ENCODE measurements at places on chromosomes 7 and 10. TPM values are rescaled to one million over a fixed set of nuclear protein-coding genes. Genes with fewer than 3 reads are reported as not detected.

DNA sequence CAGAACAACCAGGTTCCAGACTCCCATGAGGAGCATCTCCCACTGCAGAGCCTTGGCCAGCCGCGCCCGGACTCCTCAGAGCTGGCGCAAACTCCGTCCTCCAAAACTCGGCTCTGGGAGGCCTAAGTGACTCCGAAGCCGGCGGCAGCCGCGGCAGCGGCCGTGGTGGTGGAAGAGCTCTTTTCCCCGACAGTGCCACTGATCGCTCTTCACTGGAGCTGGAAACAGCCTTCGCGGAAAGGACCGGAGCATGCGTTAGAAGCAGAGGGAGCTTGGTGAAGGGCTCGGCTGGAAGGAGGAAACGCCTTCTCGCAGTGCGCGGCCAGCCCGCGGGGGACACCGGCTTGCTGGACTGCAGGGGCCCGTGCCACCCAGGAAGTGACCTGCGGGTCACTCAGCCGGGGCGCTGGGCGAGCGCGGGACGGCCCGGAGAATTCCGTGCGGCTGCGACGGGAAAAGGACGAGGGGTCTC is 5.0 kb upstream of the HOXA13 start:
- H3K27ac ChIP-seq: no peak overlapping the region
- no peak for DNase-seq
- H3K27me3 ChIP-seq: peaks cover 94% of the 10 kb centered on the region
- H3K36me3 ChIP-seq: no peaks in the 10 kb centered on the region
- H3K4me1 ChIP-seq: peaks cover 32% of the 10 kb centered on the region
- no peak overlapping the region for H3K4me3 ChIP-seq

DNA sequence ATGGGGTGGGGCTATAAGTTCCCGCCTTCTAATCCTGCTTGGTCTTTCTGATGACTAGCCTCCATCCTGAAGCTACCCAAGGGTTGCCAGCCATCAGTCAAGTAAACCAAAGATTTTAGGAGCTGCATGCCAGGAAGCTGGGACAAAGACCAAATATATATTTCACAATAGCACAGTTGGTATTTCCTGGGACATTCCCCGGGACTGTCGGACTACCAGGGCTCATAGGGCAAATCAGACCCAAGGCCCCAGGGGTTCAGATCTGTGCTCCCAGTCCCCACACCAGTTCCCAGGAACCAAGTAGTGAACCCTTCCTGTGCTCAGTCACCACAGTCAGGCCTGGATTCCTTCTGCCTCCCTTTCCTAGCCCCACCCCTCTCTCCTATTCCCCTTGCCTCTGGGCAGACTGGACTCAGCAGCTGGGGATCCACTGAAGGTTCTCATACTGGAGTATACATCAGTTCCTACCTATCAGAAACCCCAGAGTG is 5.7 kb upstream of the CXCL12 start:
- no peak overlapping the region for H3K27ac ChIP-seq
- no peaks in the 10 kb centered on the region for H3K36me3 ChIP-seq
- H3K27me3 ChIP-seq: no peaks in the 10 kb centered on the region
- no peak for DNase-seq
- peaks cover 19% of the 10 kb centered on the region for H3K4me1 ChIP-seq
- no peak overlapping the region for H3K4me3 ChIP-seq

- no peaks in the 10 kb centered on the region for H3K4me1 ChIP-seq
- H3K27me3 ChIP-seq: no peaks in the 10 kb centered on the region
- DNase-seq: no peak
- no peak overlapping the region for H3K27ac ChIP-seq
- no peak overlapping the region for H3K4me3 ChIP-seq
Observed at GRCh38 chr10:110150981-110151380, 56.4 kb upstream of the MXI1 start.

DNA sequence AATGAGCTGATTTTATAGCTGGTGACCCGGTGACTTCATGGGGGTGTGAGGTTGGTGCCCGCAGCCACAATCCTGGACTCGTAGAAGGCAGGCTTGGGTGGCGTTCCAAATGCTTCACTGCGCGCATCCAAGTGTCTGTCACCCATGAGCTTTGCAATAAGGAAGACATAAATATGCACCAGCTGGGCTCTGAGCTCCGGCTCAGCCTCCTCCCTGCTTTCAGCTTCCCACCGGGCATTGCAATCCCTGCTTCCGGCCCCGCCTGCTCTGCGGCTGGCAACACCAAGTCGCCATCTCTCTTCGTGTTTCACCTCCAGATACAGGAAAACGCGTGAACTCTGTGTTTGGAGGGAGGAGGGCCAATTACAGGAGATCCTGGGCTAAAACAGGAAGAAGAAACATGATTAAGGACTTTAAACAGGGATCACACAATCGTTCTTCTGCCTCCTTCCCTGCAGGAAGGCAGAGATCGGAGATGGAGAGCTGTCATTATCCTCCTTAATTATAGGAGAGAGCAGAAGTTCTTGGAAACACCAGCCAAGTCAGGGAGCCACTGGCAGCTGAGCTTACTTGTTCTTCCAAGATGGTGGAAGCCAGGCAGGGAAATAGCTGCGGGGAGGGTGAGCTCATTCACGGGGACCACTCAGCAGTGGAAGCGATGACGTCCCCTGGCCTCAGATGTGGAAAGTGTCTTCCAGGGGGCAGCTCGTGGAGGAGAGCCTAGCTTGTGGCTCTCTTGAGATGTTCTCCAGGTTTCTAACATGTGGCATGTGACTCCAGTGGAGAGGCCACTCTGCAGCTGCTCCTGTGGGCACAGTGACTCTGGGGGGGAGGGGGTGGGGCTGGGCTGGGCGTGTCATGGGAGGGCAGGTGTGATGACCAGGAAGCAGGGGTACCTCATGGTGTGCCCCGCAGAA is 134.9 kb downstream of the CAMK1D start:
- H3K4me3 ChIP-seq: no peak overlapping the region
- peaks cover 4% of the 10 kb centered on the region for H3K4me1 ChIP-seq
- no peaks in the 10 kb centered on the region for H3K27me3 ChIP-seq
- H3K36me3 ChIP-seq: no peaks in the 10 kb centered on the region

GRCh38 chr10:96089116-96089515 is 41.0 kb upstream of the ZNF518A start:
- H3K27me3 ChIP-seq: peaks cover 22% of the 10 kb centered on the region
- no peaks in the 10 kb centered on the region for H3K36me3 ChIP-seq
- peak overlapping the region; percentile 76 for H3K4me3 ChIP-seq
- no peak for DNase-seq

- no peak overlapping the region for H3K27ac ChIP-seq
- DNase-seq: no peak
- H3K36me3 ChIP-seq: peaks cover 5% of the 10 kb centered on the region
- no peaks in the 10 kb centered on the region for H3K27me3 ChIP-seq
Observed at GRCh38 chr10:80524190-80524909, 13.4 kb upstream of the SH2D4B start.

DNA sequence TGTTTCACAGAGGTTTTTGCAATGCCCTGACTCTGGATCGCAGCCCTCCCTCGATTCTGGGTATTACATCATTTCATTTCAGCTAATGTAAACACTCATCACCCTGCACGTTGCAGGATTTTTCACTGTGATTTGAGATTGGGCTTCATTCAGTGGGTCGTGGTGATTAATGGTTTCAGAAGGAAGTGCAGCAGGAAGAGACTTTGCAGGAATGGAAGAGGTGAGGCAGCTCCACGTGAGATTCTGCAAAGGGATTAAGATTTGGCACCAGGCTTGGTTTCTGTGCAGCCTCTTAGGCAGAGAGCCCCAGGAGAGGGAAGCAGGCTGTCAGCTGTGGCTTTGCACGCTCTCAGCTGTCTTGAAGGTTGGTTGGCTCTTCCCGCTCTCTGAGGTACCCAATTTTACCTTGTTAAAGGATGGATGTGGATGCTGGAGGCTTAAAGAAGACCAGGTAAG is 95.2 kb downstream of the PLCE1 start:
- peaks cover 34% of the 10 kb centered on the region for H3K4me1 ChIP-seq
- no peaks in the 10 kb centered on the region for H3K27me3 ChIP-seq
- no peak overlapping the region for H3K27ac ChIP-seq
- no peaks in the 10 kb centered on the region for H3K36me3 ChIP-seq

GRCh38 chr10:72223743-72224101 is 7.6 kb upstream of the ASCC1 start:
- H3K4me3 ChIP-seq: no peak overlapping the region
- peak overlapping the region; percentile 9 for H3K27ac ChIP-seq
- DNase-seq: no peak
- H3K4me1 ChIP-seq: peaks cover 37% of the 10 kb centered on the region
- H3K27me3 ChIP-seq: no peaks in the 10 kb centered on the region

GRCh38 chr10:4514445-4515108 is 311.4 kb upstream of the AKR1E2 start:
- H3K27ac ChIP-seq: peak overlapping the region; percentile 77
- peak overlapping the region; percentile 5 for H3K4me3 ChIP-seq
- no peaks in the 10 kb centered on the region for H3K27me3 ChIP-seq
- no peaks in the 10 kb centered on the region for H3K4me1 ChIP-seq

DNA sequence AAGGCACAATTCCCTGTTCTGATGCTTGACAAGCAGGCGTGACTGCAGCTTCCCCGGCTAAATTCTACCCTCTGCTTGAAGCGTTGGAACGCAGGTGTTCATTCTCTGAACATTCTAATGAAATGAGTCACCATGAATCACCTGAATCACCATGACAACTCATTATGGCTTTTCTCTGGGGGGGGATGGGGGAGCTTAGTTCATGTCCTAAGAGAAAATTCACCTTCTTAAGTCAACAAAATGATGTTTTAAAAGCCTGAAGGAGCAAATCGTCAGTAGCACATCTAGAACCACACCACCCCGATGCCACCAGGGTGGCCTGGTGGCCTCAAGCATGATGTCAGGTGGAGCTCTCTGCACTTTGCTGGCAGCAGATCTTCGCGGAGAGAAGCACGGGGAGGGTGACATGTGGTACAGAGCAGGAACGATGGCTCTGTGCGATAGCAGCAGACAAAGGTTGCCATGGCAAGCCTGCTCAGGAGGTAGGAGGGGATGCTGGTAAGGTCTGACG is 33.7 kb downstream of the DDC start:
- H3K4me1 ChIP-seq: no peaks in the 10 kb centered on the region
- DNase-seq: no peak
- H3K27ac ChIP-seq: no peak overlapping the region
- no peaks in the 10 kb centered on the region for H3K36me3 ChIP-seq
- H3K4me3 ChIP-seq: no peak overlapping the region
- H3K27me3 ChIP-seq: peaks cover 34% of the 10 kb centered on the region

- H3K4me3 ChIP-seq: no peak overlapping the region
- no peaks in the 10 kb centered on the region for H3K27me3 ChIP-seq
- H3K27ac ChIP-seq: no peak overlapping the region
- peaks cover 56% of the 10 kb centered on the region for H3K4me1 ChIP-seq
- peaks cover 12% of the 10 kb centered on the region for H3K36me3 ChIP-seq
- no peak for DNase-seq
Observed at GRCh38 chr7:21429786-21430574, 2.1 kb downstream of the SP4 start.

DNA sequence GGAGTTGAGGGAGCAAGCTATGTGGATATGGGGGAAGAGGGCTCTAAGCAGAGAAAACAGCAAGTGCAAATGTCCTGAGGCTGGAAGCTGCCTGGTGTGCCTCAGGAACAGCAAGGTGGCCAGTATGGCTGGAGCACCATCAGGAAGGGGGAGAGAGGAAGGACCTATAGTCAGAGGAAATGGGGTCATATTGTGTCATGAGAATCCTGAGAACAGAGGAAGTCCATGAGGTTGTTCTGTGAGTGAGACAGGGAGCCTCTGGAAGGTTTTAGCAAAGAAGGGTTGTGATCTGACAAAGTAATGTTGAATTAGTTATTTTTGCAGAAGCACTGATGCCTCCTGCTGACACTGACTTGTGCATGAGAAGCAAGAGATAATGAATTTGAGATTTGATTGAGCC is 204.3 kb downstream of the PTEN start:
- H3K36me3 ChIP-seq: no peaks in the 10 kb centered on the region
- peaks cover 17% of the 10 kb centered on the region for H3K4me1 ChIP-seq
- peak overlapping the region; percentile 87 for H3K27ac ChIP-seq
- no peak overlapping the region for H3K4me3 ChIP-seq
- no peaks in the 10 kb centered on the region for H3K27me3 ChIP-seq
- DNase-seq: no peak

DNA sequence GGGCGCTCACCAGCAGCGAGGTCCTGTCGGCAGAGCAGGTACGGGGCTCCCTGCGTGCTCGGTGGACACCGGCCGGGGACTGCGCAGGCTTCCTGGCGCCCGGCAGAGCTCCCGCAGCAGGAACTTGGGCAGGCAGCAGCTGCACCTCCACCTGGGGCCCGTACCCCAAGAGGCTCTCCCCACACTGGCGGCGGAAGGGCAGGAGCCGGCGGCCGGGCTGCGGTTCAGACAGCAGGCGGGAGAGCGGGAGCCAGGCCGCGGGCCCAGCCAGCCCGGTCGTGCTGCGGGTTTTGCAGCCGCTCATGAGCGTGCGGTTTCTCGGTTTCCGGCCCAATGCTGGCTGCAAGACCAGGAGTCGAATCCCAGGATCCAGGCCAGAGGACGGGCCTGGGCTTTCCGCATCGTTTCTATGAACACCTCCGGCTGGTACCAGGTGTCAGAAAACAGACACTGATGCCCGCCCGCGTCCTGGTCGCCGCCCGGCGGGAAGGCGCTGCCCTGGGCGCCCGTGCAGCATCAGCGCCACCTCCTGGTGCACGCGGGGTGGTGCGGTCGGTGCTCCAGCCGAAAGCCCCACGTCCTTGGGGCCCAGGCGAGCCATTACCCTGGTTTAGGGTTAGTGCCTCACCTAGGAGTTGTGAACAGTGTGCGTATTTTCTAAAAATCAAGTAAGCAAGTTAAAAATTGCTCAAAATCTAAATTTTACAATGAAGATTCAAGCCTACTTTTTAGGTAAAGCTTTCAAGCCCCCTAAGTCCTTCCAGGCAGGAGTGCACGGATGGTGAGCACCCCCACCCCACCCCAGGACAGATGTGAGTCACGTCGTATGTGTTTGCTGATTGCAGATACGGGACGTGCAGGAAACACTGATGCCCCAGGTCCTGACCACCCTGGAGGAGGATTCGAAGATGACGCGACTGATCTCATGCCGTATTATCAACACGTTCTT is 47.4 kb upstream of the PRKAR1B start:
- peak; percentile 66 for DNase-seq
- peaks cover 35% of the 10 kb centered on the region for H3K4me1 ChIP-seq
- peaks cover 50% of the 10 kb centered on the region for H3K36me3 ChIP-seq
- no peaks in the 10 kb centered on the region for H3K27me3 ChIP-seq
- no peak overlapping the region for H3K27ac ChIP-seq
- no peak overlapping the region for H3K4me3 ChIP-seq

GRCh38 chr7:134478707-134479106 is 19.8 kb upstream of the AKR1B1 start:
- no peak overlapping the region for H3K4me3 ChIP-seq
- no peaks in the 10 kb centered on the region for H3K4me1 ChIP-seq
- no peaks in the 10 kb centered on the region for H3K27me3 ChIP-seq
- H3K36me3 ChIP-seq: no peaks in the 10 kb centered on the region
- no peak overlapping the region for H3K27ac ChIP-seq

GRCh38 chr10:125827133-125827532 is 3.8 kb downstream of the BCCIP start:
- no peak overlapping the region for H3K4me3 ChIP-seq
- DNase-seq: no peak
- H3K4me1 ChIP-seq: peaks cover 32% of the 10 kb centered on the region
- no peaks in the 10 kb centered on the region for H3K36me3 ChIP-seq
- H3K27ac ChIP-seq: no peak overlapping the region
- H3K27me3 ChIP-seq: no peaks in the 10 kb centered on the region

Gene AUTS2
- total RNA-seq: 7.4 TPM

Gene DPYSL4
- 47.3 TPM for total RNA-seq

Gene VWC2
- 8.8 TPM for total RNA-seq

All from heart right ventricle (tissue), 16 donors.